Osteoblast (primary cell): ENCODE measurements at places on chromosomes 3 and 15.

GRCh38 chr15:74322558-74323180 lies 44.8 kb downstream of the CYP11A1 start:
- peak; percentile 94 for DNase-seq

DNA sequence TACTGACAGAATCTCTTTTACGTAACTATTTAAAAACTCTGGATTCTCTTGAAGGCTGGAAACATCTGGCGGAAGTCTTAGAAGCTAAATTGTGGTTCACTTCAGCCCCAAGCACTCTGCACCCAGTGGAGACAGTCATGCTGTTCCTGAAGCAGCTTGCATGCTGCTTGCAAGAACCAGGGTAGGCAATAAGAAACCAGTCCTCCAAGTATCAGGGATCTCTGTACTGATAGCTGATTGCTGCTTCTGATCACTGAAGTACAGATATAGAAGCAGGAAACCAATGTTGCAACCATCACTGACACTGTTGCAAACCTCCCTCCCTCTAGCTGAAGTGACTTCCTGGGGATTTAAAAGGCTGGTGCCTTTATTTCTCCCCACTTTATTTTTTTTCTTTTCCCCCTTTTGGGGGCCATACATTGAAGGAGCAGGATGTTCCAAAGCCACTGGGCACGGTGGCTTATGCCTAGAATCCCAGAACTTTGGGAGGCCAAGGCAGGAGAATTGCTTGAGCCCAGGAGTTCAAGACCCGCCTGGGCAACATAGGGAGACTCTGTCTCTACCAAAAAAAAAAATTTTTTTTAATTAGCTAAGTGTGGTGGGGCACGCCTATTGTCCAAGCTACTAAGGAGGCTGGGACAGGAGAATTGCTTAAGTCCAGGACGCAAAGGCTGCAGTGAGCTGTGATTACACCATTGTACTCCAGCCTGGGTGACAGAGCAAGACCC lies 15.3 kb downstream of the SPCS1 start:
- DNase-seq = no peak

GRCh38 chr3:141332416-141332815 lies 35.9 kb upstream of the ZBTB38 start:
- DNase-seq = no peak

GRCh38 chr3:135176881-135177280 lies 381.8 kb downstream of the EPHB1 start:
- DNase-seq = no peak

DNA sequence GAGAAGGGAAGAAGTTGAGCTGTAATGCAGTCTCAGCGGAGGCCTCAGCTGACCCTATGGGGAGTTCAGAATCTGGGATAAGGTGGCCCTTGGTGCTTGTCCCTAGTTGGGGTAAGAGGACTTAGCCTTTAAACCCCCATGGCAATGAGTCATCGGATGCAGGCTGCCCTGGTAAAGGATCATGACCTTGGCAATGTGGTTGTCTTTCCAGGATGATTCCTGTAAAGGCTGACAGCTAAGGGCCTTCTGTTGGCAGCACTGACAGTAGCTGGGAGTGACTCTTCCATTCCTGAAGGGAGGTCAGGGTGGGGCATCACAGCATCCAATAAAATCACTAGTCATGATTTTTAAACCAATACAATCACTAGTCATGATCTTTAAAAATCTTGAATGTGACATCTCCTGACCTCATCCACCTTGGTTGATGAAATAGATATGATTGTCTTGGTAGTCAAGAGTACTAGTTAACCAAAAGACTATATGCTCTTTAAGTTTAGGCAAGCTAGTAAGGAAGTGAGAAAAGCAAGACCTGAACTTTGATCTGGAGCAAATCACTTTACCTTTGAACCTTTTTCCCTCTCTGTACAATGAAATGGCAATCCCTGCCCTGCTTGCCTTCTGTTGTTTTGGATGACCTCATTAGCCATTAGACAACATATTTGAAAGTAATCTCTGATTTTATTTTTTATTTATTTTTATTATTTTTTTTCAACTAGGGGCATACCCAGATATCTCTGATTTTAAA lies 71.3 kb upstream of the CACNA1D start:
- no peak for DNase-seq

DNA sequence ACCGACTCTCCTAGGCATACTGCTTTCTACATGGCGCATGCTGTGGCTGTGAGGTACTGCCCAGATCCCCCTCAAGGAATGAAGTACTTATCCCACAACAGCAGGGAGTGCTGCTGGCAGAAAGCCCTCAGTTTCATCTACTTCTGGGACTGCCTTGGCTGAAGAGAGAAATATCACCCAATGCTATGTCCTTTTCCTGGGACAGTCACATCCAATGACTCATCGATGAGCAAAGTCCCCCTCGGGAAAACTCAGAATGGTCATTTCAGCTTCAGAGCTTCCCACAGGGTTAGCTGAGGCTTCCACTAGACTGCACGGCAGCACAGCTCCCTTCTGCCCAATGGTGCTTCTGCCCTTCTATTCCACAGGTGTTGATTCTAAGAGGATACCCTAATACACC lies 3.6 kb upstream of the NMD3 start:
- peak; percentile 71 for DNase-seq

- peak; percentile 93 for DNase-seq
Observed at GRCh38 chr15:30903497-30904187, at the start of gene FAN1. Gene FAN1, plus strand, starts transcription at chr15:30903915. Its CDS starts 749 bp downstream, at chr15:30904664.

DNA sequence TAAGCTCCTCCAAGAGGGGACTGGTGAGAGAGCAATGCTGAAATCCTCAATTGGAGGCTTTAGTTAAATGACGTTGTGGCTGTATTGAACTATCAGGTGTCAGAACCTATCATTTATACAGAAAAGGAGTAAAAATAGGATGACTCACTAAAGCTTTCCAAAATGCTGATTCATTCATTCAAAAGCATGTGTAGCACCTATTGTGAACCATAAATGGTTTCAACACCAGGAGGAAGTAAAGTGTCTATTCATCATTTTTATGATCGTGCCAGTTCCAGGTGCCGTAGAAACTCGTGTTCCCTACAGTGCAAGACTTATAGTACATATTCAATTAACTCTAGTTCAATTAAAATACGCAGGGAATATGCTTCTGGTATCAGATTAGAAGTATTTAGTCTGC lies 66.5 kb upstream of the ARRDC4 start:
- DNase-seq = no peak

DNA sequence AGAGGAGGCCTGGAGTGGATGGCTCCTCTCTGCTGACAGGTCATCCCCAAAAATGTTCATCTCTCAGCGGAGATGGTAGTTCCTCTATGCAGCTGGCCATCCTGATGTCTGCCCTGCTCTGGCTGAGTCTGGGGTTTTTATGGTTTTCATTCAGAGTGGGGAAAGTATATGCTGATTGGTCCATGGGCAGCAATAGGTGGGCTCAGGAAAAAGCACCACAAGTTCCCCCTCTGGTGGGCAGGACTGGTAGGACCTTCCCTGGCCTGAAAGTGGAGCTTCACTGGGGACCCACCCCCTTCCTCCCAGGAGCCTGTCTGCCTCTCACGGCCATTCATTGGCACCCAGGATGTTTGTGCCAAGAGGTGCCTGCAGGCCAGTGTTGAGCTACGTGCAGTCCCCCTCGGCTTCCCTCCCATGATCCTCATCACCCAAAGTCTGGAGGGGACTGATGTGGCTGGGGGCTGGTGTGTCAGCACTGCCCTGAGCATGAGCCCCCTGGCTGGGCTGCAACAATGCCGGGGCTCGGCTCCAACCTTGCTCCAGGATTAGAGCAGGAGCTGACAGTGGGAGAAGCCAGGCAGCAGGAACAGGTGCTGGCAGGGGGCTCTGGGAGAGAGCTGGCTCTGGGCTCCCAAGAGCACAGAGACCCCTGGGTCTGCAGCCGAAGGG lies 13.1 kb upstream of the BLOC1S6 start:
- DNase-seq = no peak

GRCh38 chr3:116444115-116444747 lies 1.1 kb downstream of the LSAMP start:
- DNase-seq = no peak

GRCh38 chr3:129481766-129482332 lies 41.8 kb downstream of the IFT122 start:
- DNase-seq = peak; percentile 74

GRCh38 chr3:42123012-42123581 lies 31.9 kb downstream of the TRAK1 start:
- DNase-seq = peak; percentile 43

DNA sequence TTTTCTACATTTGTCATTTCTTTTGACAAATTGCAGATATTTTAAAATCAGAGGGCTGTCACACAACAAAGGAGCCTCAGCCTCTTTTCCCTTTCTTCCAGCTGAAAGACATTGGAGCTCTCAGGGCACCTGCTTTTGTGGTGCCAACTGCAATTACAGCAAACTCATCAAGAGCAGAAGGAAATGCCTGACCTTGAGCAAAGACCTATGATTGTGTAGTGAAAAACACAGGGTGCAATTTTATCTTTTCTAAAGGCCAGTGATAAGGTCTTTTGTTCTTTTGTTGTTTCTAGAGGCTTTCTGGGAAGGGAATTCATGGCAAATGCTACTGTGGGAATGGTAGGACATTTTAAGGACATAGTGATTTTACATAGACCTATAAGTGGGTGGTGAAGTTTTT lies 214.3 kb downstream of the OXSM start:
- no peak for DNase-seq

GRCh38 chr3:134864636-134865035 lies 69.6 kb downstream of the EPHB1 start:
- no peak for DNase-seq

DNA sequence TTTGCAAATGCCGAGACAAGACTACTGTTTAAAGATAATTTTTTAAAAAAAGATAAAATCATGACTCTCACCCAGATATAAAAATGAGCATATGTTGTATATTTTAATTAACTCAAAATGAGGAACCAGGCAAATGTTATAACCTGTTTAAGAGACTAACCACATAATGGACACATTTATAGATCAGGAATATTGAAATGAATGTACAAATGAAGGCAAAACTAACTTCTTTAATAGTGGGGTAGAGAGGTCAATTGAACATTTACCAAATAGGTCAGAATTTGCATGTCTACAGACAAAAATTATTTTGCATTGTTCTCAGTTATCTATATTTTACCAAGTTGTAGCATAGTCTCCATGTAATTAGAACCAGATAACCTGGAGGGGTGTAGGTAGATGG lies 134.3 kb upstream of the PFN2 start:
- no peak for DNase-seq

GRCh38 chr15:81038975-81039607 lies 38.4 kb downstream of the TLNRD1 start:
- DNase-seq = no peak

DNA sequence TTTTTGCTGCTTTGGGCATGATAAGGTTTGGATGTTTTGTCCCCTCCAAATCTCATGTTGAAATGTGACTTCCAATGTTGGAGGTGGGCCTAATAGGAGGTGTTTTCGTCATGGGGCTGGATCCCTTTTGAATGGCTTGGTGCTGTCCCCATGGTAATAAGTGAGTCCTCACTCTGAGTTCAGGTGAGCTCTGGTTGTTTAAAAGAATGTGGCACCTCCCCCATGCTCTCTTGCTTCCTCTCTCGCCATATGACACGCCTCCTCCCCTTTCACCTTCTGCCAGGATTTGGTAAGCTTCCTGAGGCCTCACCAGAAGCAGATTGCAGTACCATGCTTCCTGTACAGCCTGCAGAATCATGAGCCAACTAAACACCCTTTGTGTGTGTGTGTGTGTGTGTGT lies 255.5 kb downstream of the EPHB1 start:
- DNase-seq = no peak

DNA sequence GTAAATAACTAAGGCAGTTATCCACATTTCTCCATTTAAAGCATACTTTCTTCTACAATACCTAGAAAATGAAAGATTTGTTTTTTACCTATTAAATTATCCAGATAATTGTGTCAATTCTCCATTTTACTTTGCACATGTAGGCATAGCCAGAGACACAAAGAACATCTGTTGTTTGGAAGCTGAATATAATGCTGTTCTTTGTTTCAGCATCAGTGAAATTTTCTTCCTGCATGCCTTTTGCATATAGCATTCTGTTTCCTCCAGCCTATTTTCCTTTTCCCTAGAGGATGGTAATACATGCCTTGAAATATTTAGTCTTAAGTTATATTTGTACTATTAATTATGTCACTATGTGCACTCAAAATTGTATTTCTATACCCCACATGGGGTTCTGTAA lies 233.7 kb downstream of the CNTN6 start:
- DNase-seq = no peak

- peak; percentile 76 for DNase-seq
Observed at GRCh38 chr3:126349611-126350501, 7.4 kb downstream of the KLF15 start.

GRCh38 chr15:83626171-83626802 lies 27.6 kb upstream of the ADAMTSL3 start:
- DNase-seq = no peak

DNA sequence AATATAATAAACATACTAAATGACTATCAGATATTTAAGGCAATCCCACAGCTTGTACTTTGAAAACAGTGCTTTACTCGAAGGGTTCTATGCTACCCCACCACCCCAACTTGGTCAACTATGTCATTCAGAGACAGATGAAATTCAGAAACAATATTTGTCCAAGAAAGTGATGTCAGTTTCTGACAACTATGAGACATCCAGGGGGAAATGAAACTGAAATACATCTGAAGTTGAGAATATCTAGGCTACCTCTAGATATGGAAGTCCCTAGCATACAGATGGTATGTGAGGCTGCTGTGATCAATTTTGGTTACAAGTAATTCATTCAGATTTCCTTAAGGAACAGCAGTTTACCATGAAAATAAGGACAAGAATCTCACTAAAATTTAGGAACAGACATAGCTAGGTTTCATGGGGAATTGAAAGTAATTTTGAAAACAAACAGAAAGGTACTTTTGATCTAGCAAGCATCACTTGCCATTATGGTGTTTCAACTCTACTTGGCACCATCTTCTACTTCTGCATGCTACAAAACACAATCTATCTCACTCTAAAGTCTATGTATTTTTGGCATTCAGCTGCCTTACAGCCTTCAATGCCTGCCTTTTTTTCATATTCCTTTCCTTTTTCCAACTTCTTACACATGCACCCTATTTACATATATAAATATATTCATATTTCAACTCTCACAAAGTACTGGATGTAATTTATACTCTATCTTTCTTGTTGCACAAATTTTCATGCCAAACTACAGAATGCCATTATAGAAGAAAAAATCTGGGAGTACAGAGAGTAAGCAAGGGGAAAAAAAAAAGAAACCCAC lies 21.7 kb downstream of the ATG3 start:
- DNase-seq = no peak

- no peak for DNase-seq
Observed at GRCh38 chr3:141960731-141961130, 84.3 kb downstream of the ATP1B3 start.

DNA sequence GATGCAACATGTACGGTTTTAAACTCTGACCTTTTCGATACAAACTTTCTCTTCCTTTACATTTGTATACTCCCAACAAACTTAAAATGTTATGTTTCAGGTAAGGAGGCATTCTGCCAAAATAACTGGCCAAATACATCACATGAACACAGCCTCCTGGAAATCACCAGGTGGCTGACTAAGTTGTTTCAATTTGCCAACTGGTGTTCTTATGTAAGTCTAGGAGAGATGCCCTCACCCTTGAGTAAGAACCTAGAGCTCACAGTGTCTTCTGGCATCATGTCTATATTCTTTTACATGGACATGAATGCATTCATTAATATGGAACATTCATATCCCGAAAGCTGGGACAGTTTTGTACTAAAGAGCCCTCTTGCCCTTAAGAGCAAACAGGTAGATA lies 341.1 kb upstream of the NR2F2 start:
- no peak for DNase-seq

GRCh38 chr3:190718671-190719070 lies 143.8 kb downstream of the GMNC start:
- DNase-seq = no peak

GRCh38 chr3:156135921-156136638 lies 15.7 kb downstream of the KCNAB1 start:
- no peak for DNase-seq

GRCh38 chr3:36142746-36143145 lies 237.6 kb upstream of the STAC start:
- no peak for DNase-seq
